Activated naive CD4-positive, alpha-beta T cell (primary cell): ENCODE measurements at places on chromosomes 5 and 9.
A peak's percentile ranks its signal among the peaks of the same experiment; 100 is the strongest.

DNA sequence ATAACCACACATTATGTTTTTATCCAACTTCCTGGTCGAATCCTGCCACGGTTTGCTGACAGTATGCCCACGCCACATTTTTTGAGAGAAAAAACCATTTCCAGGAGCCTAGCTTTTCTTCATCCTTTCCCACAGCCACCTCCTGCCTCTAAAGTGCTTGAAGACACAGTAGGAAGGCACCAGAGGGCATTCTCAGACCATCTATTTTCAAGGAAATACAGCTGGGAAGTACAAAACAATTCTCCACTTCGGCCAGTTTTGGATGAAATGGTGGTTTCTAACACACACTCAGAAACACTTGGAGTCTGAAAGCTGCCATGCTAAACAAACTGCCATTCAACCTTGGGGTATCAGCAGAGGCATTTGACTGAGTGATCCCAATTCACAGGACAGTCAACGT, 86.3 kb upstream of the RPS23 start:
- DNase-seq: no peak

DNA sequence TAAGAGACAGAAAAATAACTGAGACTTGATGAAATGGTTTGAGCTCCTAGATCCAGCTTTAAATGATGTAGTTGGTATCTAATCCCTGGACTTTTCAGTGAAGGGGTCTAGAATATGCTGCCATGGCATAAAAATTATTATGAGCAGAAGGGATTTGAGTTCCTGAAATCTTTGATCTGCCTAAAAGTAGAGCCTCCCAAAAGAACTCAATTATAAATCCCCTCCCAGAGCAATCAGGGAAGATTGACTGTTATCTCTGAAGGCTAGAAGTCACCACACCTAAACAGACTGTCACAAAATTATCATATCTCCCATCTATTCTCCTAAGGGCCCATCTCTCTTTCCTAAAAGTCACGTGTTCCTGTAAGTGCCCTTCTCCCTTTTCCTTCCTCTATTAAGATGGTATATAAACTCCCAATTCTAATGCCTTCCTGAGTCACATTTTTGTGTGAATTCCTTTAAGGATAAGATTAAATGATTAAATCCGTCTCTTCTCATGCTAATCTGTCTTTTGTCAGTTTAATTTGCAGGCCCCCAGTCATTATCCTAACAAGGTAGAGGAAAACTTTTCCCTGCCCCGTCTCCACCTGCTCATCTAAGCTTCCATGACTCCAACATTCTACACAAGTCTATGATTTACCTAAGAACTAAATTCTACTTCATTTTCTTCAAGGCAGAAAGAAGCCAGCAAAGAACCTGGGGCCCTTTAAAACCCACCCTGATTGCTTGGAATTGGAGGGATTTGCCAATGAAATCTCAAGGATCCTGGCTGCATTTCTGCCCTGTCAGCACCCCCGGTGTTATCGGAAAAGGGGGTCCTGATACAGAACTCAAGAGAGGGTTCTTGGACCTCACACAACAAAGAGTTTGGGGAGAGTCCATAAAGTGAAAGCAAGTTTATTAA, 47.1 kb upstream of the PWWP2A start:
- DNase-seq: no peak

DNA sequence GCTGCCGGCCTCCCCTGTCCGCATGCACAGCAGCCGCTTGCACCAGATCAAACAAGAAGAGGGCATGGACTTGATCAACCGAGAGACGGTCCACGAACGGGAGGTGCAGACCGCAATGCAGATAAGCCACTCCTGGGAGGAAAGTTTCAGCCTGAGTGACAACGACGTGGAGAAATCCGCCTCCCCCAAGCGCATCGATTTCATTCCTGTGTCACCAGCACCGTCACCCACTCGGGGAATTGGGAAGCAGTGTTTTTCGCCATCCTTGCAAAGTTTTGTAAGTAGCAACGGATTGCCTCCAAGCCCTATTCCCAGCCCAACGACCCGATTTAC, 75.3 kb downstream of the PIP5K1B start:
- no peak for DNase-seq

GRCh38 chr5:129739773-129740172, 8.1 kb upstream of the MINAR2 start:
- DNase-seq: no peak

- DNase-seq: no peak
These were observed 298.8 kb upstream of the RFX3 start for GRCh38 chr9:3824581-3824980.

- peak; percentile 23 for DNase-seq
These were observed 24.1 kb upstream of the WNK2 start for GRCh38 chr9:93159601-93160471.

DNA sequence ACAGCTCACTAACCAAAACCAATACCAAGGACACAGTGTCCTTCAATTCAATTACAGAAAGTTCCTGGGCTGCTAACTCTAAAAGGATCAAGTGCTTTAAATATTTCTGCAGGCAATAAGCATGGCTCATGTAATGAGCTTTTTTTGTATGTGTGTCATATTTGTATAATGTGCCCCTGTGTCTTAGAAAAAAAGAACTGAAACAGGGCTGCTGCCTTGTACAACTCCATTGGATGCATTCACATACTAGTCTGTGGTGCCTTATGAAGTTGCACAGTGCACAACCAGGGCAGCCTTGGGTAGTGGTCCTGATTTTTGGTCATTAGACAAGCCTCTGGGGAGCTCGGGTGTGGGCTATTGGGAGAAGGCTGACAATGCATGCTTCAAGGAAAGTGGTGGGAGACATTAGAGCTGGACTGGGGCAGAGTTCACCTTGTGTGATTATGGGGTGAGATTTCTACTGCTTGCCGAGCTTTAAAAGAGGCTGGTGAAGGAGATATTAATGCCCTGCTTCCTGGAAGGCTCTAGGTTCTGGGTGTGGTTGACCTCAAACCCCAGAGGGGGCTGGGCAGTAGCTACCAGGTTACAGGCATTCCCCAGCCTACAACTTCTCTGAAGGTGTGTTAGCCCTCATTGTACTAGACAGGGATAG, 3.6 kb upstream of the CPEB4 start:
- DNase-seq: no peak

DNA sequence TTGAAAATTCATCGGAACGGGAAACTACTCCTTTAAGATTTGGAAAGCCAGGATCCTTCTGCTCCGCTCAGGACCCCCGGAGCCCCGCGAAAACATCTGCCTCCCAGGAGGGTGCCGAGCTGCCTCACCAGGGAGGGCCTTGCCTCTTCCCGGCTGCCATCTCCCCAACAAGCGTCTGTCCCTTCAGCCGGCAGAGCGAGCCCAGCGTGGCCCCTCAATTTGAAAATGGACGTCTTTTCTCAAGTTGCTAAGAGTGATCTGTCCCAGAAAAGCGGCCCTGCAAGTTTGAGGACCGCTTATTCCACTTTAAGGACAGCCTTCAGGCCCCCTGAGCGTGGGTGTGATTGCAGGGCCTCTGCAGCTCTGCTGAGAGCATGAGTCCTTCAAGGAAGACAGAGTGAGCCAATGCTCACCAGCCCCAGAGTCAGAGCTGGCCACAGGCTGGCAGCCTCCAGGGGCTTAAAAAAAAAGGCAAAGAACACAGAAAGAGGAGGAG, 101.3 kb downstream of the PHF2 start:
- no peak for DNase-seq

DNA sequence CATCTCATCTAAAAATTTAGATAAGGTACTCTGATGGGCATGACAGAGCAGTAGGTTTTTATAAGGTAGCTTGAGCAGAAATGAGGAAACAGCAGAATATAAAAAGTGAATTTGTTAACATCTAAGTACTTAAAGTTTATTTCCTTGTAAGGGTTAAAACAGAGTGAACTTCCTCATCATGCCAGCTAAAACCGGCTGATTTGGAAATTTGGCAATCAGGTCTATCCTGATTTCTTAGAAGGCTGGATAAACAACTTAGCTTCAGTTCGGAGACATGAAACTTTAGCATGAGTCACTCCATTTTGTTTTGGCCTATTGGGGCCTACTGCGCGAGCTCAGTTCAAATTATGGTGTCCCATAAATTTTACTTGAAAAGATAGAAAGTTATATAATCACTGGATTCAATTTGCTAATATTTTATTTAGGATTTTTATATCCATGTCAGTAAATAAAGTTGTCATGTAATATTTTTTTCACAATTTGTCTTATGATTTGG, 241.6 kb upstream of the RORB start:
- no peak for DNase-seq

DNA sequence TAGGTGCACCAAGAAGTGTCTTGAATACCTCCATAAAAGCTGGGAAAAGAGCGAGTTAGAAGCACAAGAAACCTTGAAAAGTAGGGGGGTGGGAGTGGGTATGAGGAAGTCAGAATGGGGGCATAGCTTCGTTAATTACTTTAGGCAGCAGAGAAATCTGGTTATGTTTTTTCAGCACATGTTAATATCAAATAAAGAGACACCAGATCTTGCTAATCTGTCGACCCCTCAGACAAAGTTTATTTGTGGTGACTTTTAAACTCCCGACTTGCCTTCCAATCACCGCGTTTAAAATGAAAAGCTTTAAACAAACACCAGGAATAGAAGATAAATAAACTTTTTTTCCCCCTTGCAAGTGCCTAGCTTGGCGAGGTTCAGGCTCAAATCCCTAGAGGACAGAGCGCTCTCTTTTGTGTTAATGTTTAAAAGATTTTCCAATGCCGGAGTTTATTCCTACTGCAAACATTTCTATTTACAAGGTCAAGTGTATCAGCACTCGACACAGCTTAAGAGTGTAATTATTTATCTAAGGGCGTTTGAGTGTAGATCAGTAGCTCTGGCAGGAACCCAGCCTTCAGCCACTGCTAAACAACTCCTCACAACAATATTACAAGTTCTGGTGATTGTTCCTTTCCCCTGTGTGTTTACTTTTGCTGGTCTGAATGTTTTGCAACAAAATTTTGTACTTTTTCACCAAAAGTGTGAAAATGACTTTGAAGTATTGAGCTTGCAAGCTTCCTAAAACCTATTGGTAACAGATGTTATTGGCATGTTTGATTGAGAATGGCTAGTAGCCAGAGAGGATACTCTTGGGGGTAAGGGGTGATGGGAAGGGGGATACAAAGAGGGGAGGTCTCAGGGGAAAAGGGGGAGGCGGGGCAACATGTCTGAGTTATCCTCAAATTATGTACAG, 3.8 kb downstream of the GAS1 start:
- DNase-seq: no peak

DNA sequence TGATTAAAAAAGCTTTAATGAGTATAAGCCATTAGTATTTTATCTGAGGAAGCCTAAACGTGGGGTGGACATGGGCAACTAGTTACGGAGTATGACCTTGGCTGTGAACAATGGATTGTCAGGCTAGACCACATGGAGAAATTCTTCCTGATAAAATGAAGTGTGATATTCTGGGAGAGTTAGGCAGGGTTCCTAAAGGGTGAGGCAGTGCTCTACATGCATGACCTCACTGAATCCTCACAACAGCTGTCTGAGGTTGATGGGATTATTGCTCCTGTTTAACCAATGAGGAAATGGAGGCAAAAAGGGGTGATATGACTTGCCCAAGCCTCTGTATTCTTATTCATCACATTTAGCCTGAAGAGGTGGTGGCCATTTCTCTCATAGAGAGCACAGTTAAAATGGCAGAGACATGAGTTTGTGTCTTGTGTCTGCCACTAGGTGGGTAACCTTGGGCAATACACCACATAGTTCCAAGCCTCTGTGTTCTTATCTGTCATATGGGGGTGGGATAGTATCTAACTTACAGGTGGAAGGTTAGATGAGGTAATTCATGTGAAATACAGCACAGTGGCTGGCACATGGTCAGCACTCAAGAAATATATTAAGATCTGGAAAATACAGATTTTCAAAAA, 96.1 kb upstream of the NR3C1 start:
- DNase-seq: no peak

GRCh38 chr9:90515510-90515909, 127.1 kb downstream of the DIRAS2 start:
- DNase-seq: no peak

- DNase-seq: no peak
These were observed 31.4 kb upstream of the PSD2 start for GRCh38 chr5:139763930-139764791.

- no peak for DNase-seq
These were observed 12.3 kb upstream of the CAST start for GRCh38 chr5:96649681-96650540.

DNA sequence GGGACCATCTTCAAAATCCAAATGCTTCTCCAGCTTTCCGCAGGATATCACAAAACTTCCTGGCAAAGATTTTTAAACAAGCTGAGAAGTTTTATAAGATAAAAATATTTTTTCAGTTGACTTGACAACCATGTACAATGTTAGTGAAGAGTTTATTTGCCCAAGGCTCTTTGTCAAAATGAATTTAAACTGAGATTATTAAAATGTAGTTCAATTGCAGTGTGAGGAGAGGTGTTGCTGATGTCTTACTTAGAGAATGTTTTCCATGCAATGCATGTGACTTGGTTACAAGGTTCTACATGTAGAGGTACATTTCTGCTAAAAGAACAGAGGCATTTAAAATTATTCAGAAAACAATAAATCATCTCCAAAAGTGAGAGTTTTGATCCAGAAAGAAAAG, 131.4 kb upstream of the MINAR2 start:
- no peak for DNase-seq

- DNase-seq: no peak
These were observed 411.6 kb upstream of the PTGER4 start for GRCh38 chr5:40268088-40268487.

GRCh38 chr5:11047030-11047429, 286.0 kb upstream of the DAP start:
- DNase-seq: no peak

DNA sequence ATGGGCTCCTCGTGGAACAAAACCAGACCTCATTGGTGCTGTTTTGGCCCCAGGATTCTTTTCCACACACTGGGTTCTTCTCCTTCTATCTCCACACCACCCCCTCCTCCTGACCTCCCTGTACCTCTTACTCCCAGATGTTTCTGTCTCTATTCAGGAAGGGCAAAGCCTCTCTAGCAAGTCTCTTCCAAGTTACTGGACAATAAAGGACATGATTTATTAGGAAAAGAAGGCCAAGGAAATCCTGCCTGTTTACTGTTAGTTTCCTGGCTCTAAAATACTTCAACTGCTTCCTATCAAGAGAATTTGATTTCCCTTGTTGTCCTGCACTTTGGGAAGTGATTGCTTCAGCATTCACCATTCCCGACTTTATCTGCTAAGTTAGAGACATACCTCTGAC, 262.0 kb downstream of the SAXO1 start:
- no peak for DNase-seq

DNA sequence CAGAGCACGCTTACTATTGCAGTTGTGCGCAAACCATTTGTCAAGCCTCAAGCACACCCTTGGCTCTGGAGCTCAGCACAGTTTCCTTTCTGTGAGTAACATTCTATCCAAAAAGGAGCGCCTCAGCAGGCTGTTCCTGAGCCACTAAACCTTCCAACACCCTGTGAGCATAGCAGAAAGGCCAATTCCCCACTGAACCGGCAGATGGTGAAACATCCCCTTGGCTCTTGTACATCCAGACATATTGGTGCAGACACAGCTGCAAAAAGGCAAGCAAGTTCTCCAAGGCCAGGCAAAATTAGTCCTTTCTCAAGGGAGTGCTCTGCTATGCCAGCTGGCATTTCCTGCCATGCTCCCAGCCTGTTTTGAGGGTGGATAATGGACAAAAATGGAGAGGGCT, 44.1 kb upstream of the CEMIP2 start:
- DNase-seq: no peak

GRCh38 chr5:166428264-166428803, 1863.1 kb upstream of the WWC1 start:
- DNase-seq: no peak

GRCh38 chr9:86836797-86837196, 110.5 kb downstream of the GAS1 start:
- DNase-seq: no peak

- DNase-seq: no peak
These were observed 204.0 kb downstream of the FSTL4 start for GRCh38 chr5:133408322-133408721.
